Fibroblast of skin of left quadriceps (primary cell): ENCODE measurements at places on chromosomes 4 and X.

- DNase-seq: no peak
Observed at GRCh38 chrX:118496763-118497079, 1.1 kb downstream of the DOCK11 start.

DNA sequence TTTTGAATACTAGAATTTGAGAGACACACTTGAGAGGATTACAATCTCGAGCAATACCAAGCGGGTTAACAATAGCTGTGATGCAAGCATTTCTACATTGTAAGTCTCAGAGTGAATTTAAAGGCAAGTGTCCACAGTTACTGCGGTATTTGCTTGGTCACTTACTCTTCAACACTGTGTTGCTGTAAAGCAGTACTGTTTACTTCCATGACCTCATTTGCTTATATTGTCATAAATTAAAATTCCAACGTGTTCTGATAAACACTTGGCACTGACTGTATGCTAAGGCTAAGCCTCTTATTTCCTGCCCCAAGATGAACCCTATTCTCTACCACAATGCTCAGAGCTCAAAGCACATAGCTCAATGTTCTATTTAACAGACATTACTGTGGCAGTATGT lies 11.1 kb downstream of the EXOC1L start:
- no peak for DNase-seq

- no peak for DNase-seq
Observed at GRCh38 chr4:88242144-88242543, 42.2 kb downstream of the PPM1K start.

- DNase-seq: no peak
Observed at GRCh38 chr4:33551244-33551643, 2693.1 kb downstream of the ARAP2 start.

DNA sequence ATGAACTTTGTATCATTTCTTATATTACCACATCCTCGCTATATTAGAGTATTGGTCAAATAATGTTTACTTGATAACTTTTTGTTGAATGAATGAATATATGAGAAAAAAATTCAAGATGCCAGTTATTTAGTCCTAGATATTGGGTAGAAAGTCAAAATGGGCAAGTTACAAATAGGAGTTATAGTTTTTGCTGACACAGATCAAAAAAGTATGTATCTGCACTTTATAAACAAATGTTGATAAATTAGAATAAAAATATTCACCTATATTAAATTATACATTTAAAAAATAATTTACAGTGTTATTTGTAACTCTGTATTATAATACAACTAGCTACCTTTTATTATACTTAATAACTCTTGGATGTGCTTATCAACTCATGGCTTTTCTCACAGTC lies 57.8 kb upstream of the NDST4 start:
- no peak for DNase-seq

- DNase-seq: no peak
Observed at GRCh38 chr4:153065276-153065675, 129.2 kb downstream of the FHDC1 start.

- DNase-seq: peak; percentile 9
Observed at GRCh38 chr4:99234331-99235010, 15.4 kb upstream of the ADH6 start.

DNA sequence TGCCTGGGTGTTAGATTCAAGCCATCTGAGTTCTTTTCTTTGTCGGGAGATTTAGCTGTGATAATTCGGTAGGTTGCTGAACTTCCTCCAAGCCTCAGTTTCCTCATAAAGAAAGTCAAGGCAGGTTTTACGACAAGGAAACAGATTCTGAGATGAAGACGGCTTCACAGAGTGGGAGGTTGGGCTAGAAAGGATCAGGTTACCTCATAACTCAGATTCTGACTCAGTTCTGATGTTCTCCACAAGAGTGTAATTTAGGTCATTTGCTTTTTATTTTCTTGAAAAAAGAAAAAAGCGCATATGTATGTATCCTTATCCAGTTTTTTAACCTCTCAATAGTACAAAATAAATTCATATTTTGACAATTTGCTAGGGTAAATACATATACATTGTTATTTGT lies 47.2 kb upstream of the ELOVL6 start:
- no peak for DNase-seq

DNA sequence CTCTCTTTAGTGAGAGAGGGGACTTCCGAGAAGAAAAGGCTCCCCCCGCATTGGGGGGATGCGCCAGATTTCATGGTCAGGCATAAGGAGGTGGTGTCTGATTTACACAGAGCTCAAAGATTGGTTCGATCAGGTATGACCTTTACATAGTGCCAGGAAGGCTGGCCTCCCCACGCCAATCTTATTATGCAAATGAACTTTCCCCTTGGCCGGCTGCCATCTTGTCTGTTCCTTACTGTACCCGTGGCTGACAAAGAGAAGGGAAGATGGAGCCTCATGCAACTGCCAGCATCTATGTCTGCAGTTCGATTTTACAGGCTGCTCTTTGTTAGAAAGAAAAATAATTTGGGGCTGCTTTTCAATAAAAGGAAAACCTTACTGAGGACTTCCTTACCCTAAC lies 197.2 kb downstream of the GPM6A start:
- DNase-seq: no peak

GRCh38 chr4:8760561-8760960 lies 111.1 kb downstream of the HMX1 start:
- DNase-seq: no peak

- DNase-seq: no peak
Observed at GRCh38 chrX:112051576-112051975, 31.0 kb downstream of the TRPC5 start.

DNA sequence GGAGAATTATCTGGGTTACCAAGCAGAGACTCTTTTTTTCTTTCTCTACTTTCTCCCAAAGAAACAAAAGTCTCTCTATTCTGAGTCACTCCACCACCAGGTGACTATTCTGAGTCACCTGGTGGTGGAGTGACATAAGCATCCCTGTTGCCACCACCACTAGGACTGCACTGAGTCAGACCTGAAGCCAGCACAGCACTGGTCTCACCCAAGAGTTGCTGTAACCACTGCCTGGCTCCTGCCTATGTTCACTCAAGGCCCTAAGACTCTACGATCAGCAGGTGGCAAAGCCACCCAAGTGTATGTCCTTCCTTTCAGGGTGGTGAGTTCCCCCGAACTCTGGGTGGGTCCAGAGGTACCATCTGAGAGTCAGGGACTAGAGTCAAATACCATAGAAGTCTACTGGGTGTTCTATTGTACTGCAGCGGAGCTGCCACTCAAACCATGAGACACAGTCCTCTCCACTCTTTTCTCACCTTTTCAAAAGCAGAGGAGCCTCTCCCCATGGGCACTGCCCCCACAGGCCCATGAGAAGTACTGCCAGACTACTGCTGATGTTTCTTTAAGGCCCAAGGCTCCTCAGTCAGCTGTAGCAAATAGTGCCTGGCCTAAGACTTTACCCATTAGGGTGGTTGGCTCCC lies 209.6 kb upstream of the IRS4 start:
- no peak for DNase-seq

DNA sequence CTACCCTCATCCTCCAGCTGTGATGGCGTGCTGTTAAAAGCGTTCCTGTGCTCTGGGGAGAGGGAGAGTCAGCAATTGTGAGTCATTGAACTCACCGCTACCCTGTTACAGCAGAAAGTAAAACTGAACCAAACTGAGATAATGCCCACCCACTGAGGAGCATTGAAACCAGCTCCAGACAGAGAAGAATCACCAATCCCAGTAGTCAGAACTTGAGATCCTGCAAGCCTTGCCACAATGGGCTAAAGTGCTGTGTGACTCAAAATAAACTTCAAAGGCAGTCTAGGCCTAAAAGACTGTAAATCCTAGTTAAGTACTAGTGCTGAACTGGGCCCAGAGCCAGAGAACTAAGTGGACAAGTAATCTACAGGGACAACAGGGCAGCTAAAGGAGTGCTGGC lies 1394.2 kb upstream of the DIAPH2 start:
- DNase-seq: no peak

- no peak for DNase-seq
Observed at GRCh38 chrX:17081968-17082367, 135.5 kb downstream of the REPS2 start.

DNA sequence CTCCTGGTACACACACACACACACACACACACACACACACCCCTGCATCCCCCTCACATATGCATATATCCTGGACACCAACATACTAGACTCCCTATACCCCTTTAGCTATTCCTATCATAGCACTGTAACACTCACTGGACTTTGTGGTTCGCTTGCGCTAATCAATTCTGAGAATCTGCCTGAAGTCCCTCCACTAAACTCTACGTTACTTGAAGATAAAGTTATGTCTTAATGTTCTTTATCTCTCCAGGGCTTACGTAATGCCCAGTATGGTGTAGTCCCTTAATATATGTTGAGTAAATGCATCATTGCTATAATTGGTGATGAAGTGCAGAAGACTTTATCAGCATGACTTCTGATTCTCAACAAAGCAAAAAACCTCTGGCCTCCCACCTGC lies 32.3 kb downstream of the PTCHD1 start:
- no peak for DNase-seq

DNA sequence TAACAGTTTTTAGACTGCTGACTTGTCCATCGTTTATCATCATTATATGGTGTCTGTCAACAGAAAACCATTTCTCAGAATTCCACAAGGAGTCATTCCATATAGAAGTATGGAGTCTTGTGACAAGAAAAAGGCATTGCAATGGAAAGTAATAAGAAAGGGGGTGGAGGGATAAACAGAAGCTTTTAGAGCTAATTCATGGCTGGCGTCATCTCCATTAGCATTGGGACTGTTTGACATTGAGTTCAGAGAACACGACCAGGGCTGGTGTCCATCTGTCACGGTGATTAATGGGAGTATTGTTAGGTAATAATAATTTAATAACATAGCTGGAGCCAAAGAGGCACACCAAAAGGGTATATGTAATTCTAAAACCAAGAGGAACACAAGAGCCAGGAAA lies 101.9 kb upstream of the SFRP2 start:
- DNase-seq: no peak

DNA sequence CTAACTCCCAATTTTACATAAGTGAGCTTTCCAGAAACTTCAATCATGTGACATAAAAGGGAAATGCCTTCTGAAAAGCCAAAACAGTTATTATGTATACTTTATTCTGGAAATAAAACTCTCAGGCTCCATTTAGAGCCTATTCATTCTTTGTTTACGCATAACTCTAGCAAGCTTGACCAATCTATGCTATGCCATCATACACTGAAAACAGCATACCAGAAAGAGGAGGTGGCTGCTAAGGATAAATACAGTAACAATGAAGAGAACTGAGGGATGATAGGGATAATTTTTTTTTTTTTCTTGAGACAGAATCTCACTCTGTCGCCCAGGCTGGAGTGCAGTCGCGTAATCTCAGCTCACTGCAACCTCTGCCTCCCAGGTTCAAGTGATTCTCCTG lies 24.4 kb downstream of the CDKL2 start:
- no peak for DNase-seq

- no peak for DNase-seq
Observed at GRCh38 chr4:3644849-3645627, 112.8 kb upstream of the LRPAP1 start.

DNA sequence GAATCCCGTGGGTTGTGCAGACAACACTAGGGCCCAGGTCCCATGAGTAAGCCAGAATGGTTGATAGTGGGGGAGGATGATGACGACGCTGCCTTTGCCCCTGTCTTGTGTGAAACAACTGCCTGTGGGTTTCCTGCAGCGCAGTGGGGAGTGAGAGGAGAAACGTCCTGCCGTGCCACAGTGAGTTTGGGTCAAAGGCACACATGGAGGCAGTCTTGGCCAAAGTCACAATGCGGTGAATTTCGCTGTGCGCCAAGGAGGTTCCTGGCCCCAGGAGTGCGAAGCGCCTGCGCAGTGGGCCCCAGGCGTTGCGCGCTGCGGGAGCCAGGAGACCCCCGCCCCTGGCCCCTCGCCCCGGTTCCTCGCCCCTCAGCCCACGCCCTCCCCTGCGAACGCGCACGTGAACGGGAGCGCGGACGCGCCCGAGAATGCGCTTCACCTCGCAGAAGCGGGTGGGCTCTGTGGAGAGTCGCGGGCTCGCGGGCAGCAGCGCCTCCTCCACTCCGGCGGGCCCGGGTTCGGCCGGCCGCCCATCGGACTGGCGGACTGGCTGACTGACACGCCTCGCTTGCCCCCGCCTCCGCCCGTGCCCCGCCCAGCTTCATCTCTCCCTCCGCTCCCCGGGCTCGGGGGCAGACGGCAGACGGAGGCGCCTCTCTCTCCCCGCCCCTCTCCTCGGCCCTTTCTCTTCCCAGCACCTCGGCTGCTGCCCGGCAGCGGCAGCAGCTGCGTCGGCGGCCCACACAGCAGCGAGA lies at the start of gene NUDT10:
Gene NUDT10, plus strand, starts transcription at position 635 of the 755 bp plus-strand sequence. CDS start 144 bp downstream, outside the sequence.
- DNase-seq: peak; percentile 24

DNA sequence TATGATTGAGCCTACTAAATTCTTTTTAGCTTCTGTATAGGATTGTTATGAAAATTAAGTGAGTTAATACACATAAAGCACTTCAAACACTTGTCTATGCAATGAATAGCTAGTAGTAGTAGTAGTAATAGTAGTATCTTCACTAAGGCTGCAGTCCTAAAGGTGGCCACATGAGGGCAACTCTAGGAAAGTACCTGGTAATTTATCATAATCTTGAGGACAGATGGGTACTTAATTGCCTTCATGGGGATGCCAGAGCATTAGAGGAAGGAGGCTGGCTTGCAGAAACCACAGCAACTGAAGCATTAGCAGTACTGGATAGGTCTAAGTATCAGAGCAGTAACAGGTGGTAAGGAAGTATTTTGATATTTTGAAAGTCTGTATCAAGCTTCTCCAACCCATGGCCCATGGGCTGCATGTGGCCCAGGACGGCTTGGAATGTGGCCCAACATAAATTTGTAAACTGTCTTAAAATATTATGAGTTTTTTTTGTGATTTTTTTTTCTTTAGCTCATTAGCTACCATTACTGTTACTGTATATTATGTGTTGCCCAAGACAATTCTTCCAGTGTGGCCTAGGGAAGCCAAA lies 17.3 kb downstream of the NIPAL1 start:
- DNase-seq: no peak

- DNase-seq: no peak
Observed at GRCh38 chrX:72271812-72272211, 5.2 kb downstream of the RPS4X start.

DNA sequence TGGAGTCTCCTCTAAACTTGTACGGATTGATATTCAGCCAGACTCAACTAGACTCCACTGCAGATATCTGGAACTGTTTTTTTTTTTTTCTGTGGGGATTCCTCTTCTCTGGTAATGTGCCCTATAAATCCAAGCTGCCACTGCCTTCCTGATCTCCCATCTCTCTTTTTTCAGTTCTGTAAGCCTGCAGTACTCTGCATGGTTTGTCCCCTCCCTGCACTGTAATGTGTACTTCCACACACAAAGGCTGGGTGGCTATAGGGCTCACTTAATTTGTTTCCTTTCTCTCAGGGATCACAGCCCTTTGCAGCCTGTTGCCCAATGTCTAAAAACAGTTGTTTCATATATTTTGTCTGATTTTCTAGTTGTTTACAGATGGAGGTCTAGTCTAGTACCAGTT lies 84.7 kb upstream of the RPA4 start:
- no peak for DNase-seq

GRCh38 chrX:80537096-80537495 lies 116.8 kb downstream of the TENT5D start:
- DNase-seq: no peak

- no peak for DNase-seq
Observed at GRCh38 chr4:19971829-19972228, 279.9 kb upstream of the SLIT2 start.
